M059J (cell line): ENCODE measurements at places on chromosomes 11 and 22.
A peak's percentile ranks its signal among the peaks of the same experiment; 100 is the strongest.

- no peak for DNase-seq
Measured at GRCh38 chr11:85096939-85097338, 530.2 kb downstream of the DLG2 start.

DNA sequence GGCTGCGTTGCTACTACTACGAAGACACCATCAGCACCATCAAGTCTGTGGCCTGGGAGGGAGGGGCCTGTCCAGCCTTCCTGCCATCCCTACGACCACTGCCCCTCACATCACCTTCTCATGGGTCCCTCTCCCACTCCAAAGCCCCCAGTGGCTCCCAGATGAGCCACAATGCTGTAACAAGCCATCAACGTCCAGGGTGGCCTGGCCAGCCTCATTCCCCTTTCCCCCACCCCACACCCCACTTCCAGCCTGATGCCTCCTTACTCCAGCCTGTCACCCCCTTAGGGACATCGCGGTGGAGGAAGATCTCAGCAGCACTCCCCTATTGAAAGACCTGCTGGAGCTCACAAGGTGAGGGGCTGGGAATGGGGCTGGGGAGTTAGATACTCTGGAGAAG, 14.9 kb downstream of the NCF4 start:
- DNase-seq: no peak

DNA sequence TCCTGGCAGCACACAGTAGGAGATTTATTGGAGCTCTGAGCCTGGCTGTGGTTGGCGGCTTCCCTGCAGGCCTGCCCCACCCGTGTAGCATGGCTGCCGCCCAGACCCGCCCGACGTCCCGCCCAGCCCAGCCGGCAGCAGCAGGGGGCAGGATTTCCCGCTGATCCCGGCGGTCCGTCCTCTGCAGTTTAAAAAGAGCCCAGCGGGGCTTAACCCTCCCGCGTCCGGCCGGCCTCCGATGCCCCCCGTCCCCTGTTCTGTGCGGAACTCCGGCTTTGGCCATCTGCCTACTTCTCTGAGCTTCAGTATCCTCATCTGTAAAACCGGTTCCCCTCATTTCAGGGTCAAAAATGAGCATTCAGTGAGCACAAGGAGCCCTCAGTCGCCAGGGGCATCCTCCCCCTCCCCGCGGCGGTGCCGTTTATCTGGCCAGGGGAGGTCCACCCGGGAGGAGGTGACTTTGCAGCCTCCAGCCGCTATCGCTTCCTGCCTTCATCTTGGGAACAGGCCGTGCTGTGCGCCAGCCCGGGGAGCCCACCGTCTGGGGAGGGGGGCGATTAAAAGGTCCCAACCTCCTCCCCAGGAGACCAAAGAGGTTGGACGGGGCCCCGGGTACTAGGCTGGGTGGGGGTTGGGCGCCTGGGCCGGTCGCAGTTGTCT, at the start of gene GAS2L1:
GAS2L1 (plus strand) TSS at position 476 of the 660 bp plus-strand sequence. CDS start 1,456 bp downstream, outside the sequence.
- peak; percentile 75 for DNase-seq

DNA sequence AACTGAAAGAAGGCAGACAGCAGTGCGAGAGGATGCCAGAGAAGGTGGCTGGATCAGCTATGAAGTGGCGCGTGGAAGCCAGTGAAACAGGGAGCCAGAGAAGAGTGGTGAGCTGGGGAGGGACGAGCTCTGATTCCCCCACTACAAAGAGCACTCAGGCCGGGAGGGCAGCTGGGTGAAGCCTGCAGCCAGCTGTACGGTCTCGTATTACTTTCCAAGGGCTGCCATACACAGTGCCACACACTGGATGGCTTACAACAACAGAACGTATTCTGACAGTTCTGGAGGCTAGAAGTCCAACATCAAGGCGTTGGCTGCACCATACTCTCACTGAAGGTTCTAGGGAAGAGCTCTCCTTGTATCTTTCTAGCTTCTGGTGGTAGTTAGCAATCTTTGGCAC, 47.1 kb upstream of the WNT11 start:
- no peak for DNase-seq

DNA sequence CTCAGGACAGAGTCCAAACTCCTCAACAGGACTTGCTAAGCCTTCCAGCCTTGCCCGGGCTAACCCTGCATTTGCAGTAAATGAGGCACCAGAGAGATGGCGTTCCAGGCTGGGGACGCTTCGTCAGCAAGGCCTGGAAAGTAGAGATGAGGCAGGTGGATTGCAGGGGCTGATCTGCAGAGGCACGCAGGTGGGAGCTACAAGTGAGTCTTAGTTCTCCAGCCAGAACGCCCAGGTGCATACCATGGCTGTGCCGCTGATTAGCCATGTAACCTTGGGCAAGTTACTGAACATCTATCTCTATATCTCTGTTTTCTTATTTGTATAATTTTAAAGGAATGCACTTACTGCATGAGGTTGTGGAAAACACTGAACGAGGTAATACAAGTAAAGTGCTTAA, 52.7 kb upstream of the BARX2 start:
- DNase-seq: no peak

DNA sequence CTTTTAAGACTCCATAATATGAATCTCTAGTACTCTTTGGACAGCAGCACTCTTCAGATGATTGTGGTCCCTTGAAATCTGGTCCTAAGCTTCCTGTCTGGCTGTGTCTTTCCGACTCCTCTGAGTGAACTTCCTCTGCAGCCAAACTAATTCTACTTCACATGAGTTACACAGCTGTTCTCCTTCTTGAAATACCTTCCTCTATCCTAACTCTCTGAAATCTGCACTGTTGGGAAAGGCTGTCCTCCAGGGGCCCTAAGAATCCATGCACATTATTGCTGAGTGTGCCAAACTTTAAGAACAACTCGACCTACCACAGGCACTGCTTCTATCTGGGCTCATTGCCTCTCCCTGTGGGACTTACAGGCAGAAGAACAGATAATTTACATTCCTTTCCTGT, 217.3 kb upstream of the ARHGAP42 start:
- no peak for DNase-seq
